ENCODE measurements at places on chromosomes 2 and 18. TPM values are rescaled to one million over a fixed set of nuclear protein-coding genes. Genes with fewer than 3 reads are reported as not detected.

DNA sequence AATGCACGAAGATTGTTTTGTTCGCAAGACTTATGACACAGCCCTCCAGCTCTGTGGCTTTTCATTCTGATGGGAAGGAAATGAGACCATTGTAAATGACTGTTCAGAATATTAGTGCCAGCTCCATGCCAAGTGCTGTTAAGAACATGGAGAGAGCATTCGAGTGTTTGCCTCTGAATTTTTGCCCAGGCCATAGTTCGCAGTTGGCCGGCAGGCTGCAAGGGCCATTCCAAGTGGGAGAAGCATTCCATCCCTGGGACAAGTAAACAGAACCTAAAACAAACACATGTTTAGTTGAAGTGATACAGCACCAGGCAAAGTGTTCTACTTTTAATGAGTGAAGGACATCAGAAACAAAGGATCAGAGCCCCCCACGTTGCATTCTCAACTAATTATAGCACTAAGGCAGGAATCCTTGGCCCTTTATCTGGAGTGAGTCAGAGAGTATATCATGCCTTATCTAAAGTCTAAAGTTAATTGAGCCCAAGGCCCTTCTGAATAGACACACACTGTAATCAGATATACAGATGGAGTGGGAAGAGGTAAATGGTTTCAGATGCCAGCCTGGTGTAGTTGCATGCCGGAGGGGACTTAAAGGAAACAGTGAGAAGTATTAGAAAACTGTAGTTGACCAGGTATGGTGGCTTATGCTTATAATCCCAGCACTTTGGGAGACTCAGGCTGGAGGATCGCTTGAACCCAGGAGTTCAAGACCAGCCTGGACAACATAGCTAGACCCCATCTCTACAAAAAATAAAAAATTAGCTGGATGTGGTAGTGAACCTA is 53.3 kb downstream of the NEDD4L start:
- DNase-seq: no peak

DNA sequence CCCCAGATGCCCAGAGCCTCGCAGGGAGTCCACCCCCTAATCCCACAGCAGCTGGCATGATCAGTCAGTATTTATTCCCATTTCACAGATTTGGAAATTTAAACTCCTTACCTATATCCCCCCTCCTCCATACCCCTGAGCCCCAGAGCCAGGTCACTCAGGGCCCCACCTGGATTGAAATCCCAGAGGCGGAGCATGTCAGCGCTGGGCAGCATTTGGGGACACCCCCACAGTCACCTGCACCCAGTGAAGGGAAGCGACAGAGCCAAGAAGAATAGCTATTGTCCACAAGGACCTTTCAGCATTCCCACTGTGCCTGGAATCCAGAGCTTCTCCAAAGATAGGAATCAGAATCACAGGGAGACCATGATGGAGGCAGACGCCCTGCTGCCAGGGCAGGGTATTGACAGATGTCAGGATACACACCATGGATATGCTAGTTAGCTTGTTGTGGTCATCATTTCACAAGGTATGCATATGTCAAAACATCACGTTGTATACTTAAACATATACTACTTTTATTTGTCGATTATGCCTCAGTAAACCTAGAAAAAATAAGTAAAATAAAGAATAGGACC is 968 bp upstream of the ASTL start:
- no peak for DNase-seq

Gene XIRP2
- total RNA-seq: not detected

GRCh38 chr18:27301615-27302378 is 116.7 kb upstream of the CHST9 start:
- DNase-seq: no peak

DNA sequence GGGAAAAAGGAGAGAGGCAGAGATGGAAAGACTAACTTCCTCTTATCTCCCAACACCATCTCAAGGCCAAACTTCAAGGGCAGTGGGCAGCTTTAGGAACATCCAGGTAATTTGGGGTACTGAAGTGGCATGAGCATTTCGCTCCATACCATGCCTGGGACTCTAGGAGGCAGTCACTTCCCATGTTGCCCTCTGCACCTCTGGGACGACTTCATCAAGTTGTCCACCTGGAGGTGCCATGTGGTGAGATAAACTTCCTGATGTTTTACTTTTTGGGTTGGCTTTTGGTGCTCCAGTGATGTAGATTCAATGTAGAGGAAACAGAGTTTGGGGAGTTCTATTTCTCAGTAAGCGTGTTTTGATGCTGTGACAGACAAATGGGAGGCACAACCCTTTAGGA is 56.3 kb upstream of the UPP2 start:
- DNase-seq: peak; percentile 38

Gene EPG5
- 44.0 TPM for total RNA-seq

DNA sequence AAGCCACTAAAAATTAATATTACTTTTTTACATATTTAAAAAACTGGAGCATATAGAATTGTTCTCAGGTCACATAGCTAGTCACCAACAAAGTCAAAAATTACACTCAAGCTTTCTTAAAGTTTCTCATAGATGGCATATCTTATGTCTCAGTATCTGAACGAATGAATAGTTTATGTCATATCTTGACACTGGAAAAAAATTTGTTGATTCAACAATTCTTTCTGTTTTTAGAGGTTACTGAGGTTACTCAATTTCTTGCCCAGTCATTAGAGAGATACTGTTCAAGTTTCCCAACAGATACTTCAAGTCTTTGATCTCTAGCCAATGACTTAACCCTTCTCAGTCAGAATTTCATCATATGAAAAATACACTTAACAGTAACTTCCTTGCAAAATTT is 113.1 kb upstream of the XIRP2 start:
- no peak for DNase-seq

Gene RHBDD1
- total RNA-seq: 15.3 TPM

Gene NDC80
- total RNA-seq: 13.7 TPM

GRCh38 chr2:163185160-163185559 is 346.6 kb upstream of the KCNH7 start:
- no peak for DNase-seq

- DNase-seq: no peak
Observed at GRCh38 chr2:174044556-174044955, 79.4 kb upstream of the SP3 start.

Gene XRCC5
- total RNA-seq: 334 TPM

GRCh38 chr2:200810998-200811332 is 745 bp upstream of the BZW1 start:
- DNase-seq: no peak

Gene SPATA3
- total RNA-seq: not detected

GRCh38 chr18:73626859-73627258 is 520.8 kb downstream of the FBXO15 start:
- DNase-seq: no peak

- DNase-seq: no peak
Observed at GRCh38 chr2:128805237-128805636, 486.6 kb upstream of the HS6ST1 start.

Gene ESPNL
- 4.5 TPM for total RNA-seq

Gene ZNF396
- 6.0 TPM for total RNA-seq

Gene AFF3
- not detected for total RNA-seq

DNA sequence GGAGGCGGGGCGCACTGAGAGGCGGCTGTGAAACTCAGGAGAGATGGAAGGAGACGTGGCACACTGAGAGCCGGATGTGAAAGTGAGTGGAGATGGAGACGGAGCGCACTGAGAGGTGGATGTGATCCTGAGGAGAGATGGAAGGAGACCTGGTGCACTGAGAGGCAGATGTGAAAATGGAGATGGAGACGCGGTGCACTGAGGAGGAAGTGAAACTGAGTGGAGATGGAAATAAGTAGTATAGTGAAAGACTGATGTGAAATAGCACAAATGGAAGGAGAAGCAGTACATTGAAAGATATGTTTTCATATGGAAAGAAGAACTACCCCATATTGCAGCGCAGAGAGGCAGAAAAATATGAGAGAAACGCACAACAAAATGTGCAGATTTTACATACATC is 281.6 kb upstream of the RGPD4 start:
- DNase-seq: no peak

DNA sequence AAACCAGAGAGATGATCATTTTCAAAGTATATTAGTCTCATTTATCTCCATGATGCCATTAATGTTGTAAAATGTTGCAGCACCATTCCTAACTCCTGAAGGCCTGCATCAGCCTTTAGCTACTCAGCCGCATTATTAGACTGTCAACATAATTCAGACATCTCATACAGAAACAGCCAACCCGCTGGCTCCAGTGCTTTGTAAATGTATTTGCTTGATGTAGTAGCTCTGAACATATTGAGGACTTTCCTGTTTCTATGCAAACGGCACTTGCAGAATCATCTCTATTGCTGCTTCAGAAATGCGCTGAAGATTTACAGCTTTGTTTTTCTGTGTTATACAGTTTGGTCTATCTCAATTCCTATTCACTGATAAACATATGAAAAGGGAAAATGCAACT is 372.2 kb downstream of the DSEL start:
- no peak for DNase-seq

Measured in renal cortical epithelial cell (primary cell).